ENCODE measurements at places on chromosomes 6 and 20.

GRCh38 chr6:125544819-125545218, 204.6 kb upstream of the HEY2 start:
- no peak for DNase-seq

DNA sequence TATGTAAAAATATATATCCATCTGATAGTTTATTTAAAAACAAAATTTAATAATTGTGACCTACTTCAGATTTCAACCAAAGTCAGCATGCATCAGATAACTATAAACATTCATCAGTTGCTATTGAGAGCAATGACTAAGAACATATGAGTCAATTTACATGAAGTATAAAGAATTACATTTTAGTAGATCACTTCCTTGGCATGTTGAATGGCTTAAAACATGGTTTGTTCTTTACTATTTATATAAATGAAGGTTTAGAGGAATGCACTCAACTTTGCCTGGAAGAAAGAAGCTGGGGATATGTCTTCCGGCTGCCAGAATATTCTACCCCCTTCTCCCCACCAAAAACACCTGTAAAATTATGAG, 6.4 kb upstream of the FAM217A start:
- DNase-seq = no peak

- DNase-seq = no peak
Observed at GRCh38 chr20:46739431-46740213, 30.2 kb downstream of the SLC2A10 start.

GRCh38 chr6:119207971-119208725, 129.7 kb upstream of the FAM184A start:
- DNase-seq = no peak

- DNase-seq = no peak
Observed at GRCh38 chr20:19911810-19912382, 105.3 kb upstream of the NAA20 start.

DNA sequence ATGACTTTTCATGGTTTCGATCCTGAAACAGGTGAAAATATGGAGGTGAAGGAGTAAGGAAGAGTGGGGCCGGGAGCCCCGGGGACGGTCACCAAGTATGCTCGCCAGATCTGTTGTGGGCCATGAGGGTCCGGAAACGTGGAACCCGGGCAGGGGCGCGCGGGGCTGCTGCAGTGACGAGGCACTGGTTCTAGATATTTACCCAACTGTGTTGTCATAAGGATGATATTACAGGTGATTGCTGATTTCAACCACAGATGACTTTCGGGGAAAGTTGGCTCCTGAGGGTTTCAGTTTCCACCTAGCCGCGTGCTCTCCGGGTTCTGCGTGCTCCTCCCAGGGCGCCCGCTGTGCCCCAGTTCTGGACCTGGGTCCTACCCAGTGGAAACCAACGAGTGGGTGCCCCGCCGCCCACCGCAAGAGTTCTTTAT, 12.2 kb downstream of the RAET1G start:
- no peak for DNase-seq

DNA sequence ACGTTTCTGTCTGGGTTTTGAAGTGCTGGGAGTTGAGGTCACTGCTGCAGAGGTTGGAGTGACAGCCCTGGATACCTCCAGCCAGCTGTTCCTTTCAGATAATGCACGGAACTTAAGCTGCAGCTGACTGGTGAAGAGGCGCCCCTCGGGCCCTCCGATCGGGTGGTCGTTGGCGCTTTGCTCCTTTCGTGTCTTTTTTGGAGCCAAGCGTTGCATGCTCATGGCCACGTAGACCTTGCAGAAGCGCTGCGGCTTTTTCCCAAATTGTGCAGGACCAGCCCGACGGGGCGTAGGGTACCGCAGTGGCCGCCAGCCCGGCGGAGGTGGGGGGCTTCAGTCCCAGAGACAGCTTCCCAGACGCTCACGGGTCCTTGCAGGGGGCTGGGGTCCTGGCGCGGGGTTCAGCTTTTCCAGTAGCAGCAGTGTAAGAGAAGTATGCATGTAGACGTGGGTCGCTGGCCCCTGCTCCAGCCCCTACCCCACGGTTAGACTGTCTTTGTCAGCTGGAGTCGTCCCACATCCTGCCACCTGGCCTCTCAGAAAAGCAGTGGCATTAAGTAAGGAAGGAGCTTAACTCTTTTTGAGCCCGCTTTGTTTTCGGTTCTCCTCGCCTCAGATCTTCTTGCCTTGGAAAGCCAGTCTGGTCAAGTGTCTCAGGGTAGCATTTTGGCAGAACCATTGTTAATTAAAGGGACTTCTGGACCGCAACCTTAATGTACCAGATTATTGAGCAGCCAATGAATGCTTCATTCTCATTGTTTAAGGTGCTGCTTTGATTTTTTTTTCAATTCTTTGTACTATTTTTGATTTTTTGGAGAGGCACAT, 838 bp downstream of the TNFAIP3 start:
- no peak for DNase-seq

GRCh38 chr6:28817808-28818145, 106.0 kb downstream of the TRIM27 start:
- DNase-seq = no peak

- no peak for DNase-seq
Observed at GRCh38 chr6:1406306-1407072, 17.1 kb downstream of the FOXF2 start.

DNA sequence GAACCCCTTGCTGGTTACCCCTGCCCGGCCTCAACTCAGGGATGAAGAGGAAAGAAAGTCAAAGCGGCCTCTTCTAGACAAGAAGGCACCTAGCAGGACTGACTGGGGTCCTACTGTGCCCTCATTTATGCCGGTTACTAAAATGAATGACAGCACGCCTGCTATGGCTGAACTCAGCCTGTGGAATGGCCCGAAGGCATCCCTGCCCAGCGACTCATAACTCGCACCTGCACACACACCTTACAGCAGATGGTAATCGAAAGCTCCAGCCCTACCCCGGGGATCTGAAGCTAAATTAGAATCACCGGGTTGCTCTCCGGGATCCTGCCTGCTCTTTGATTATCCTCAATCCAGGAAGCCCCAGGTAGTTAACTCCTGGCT, 747 bp upstream of the TXNDC5 start:
- DNase-seq = no peak

DNA sequence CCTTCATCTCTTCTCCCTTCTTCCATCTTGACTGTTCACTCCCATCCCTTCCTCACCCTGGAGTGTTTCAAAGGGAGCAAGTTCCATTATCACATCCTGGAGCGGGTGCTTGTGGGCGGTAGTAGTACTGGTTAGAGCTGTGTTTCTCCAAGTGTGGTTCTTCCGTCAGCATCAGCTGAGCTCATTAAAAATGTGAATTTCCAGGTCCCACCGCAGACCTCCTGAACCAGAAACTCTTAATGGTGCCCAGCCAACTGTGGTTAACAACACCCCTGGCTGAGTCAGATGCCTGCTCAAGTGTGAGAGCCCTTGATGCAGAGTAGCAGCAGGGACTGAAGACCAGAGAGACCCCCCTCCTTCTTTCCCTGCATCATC, 24.4 kb downstream of the ANGPT4 start:
- no peak for DNase-seq

- no peak for DNase-seq
Observed at GRCh38 chr20:58020656-58021454, 207.6 kb downstream of the ANKRD60 start.

DNA sequence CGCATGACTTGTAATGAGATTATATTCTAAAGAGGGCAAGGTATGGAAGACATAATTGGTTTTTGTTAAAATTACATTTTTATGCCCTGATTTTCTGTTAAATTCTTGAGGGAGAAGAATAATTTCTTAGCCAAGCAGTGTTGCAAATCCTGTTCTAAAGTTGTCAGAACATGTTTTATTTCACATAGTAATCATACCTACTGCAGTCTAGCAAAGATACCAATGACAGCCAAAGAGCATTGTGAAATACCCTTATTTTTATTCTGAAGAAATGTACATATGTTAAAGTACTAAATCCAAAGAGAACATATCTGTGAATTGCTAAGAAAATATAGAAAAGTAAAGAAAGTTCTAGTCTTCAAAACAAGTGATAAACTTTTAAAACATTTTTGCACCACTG, 39.6 kb upstream of the SMIM8 start:
- no peak for DNase-seq

GRCh38 chr6:157382821-157383220, 1.8 kb downstream of the ZDHHC14 start:
- DNase-seq = no peak

DNA sequence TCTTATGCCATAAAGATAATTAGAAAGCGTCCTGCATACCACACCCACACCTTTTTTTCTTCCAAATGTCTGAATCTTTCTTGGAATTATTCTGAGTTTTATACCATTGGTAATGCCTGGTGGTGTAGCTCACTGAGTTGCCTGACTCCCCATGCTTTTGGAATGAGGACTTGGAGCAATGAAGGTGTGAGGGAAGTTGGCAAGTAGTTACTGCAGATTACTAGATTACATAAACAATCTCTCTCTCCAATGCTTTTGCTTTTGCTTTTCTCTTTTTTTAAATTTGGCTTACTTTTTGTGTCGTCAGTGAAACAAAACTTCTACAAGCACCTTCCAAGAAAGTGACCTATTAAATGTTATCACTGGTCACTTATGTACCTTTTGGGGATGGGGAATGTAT, 406.1 kb upstream of the SOX4 start:
- DNase-seq = no peak

DNA sequence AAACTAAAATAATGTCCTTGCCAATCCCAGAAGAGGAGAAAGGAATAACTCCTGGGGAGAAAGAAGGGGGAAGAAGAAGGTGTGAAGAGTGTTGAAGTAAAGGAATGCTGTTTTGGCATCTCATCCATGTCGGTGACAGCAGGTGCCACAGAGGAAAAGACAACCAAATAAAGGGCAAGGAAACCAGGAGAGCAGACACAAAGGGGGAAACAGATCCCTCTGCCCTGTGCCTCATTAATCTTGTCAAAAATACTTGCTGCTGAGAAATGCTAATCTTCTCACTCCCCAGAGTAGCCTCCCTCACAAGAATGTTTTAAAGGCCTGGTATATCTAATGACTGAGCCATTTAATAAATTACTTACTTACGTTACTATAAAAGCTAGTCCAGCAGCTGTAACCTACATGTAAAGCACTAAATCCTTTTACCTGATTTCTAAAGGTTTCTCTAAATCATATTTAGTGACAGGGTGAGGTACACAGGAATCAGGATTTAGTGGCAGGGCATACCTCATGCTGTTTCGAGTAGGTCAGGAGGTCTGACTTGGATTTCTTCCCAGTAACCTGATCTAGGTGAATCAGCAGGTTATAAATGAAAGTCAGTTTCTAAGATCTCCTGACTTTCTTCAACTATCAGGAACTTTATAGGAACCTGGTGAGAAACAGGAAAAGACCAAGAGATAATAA, 377.1 kb downstream of the CENPW start:
- DNase-seq = no peak

DNA sequence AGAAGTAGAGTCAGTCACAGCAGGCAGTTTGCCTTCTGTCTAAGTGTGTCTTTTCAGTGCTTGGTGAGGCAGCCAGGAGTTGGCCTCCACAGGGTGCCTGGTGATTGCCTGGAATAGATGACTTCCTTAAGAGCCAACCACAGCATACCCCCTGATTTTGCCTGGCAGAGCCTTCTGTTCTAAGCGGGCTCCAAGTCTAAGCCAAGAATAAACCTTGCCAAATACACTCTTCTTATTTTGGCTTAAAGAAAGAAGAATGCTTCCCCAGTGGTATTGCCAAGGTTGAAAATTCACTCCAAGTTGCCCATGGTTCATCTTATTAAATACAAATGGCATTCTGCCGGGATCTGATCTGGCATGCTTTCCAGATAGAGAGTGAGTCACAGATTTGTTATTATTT, 1424.8 kb upstream of the EYS start:
- no peak for DNase-seq

DNA sequence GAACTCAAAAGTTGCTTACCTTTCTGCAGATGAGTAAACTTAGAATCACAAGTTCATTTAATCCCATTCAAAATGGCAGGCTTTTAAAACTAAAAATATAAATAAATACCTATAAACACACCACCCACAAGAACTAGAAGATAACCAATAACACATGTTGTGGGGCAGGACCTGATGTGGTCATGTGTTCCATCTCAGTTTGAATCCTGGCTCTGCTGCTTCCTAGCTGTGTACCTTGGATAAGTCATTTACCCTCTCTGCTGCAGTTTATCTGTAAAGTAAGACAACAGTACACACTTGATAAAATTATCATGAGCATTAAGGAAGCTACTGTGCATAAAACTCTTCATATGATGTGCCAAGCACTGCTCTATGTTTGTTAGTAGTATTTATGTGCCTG, 22.0 kb downstream of the TRIM27 start:
- DNase-seq = no peak

- DNase-seq = no peak
Observed at GRCh38 chr6:144840619-144841018, 555.5 kb downstream of the UTRN start.

DNA sequence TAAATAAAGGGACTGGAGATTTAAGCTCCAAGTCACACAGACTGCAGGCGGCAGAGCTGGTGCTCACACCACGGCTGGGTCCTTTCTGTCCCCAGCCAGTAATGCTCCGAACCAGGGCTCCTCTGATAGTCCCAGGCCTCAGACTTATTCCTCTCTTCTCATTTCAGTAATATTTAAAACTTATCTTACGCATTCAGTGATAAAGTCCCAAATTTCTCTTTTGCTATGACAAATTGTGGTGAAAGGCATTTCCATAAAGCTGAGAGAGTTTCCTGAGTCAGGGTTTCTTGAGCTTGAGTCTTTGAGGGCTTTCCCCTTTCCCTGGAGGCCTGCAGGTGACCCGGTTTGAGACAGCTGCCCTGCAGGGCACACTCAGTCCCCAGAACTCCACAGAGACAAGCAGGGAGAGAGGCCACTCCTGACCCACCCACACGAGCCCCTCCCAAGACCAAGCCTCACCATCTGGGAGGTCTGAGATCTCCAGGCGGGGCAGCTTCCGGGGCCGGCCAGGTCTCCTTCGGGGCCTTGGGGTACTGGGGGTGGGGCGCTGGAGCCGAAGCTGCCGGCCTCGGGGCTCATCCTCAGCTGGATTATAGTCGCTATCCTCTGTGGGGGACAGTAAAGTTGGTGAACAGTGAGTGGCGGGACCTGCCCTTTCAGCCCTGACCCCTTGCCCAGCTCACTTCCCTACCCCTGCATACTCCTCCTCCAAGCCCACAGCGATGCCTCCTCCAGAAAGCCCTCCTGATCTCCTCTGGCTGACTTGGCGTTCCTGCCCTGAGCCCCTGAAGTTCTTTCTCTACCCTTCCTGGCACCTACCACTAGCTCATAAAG, 6.6 kb downstream of the ZNF335 start:
- no peak for DNase-seq

DNA sequence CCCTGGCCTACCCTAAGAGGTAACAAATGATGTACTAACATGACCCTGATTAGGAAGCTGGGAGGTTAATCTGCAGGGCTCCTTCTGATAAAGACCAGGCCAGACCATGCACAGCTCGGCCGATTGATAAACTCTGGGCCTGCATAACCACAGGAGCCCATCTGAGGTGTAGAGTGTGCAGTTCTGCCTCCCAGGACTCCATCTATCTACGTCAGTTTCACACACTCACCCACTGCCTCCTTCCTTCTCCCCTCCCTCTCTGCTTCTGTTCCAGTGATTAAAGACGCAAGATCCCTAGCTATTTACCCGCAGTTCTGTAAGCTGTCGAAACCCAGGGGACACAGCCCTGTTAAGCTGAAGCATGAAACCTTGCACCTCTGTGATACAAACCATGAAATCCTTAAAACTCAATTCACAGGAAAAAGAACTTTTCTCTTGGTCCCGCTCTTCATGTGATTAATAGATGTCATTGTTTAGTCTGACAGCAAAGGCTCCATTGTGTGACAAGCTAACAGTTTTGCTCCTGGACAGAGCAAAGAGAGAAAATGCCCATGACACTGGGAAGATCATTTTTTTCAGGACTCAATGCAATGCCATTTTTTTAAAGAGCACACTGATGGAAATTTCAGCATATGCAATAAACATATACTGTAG, 470.6 kb downstream of the MAFB start:
- no peak for DNase-seq

All from NK-92 treated with Interleukin-12 subunit alpha and Interleukin-12 subunit beta, amount 100 ng/mL, for 24 hours (cell line).